Natural killer cell (primary cell): ENCODE measurements at places on chromosomes 5 and 9.

DNA sequence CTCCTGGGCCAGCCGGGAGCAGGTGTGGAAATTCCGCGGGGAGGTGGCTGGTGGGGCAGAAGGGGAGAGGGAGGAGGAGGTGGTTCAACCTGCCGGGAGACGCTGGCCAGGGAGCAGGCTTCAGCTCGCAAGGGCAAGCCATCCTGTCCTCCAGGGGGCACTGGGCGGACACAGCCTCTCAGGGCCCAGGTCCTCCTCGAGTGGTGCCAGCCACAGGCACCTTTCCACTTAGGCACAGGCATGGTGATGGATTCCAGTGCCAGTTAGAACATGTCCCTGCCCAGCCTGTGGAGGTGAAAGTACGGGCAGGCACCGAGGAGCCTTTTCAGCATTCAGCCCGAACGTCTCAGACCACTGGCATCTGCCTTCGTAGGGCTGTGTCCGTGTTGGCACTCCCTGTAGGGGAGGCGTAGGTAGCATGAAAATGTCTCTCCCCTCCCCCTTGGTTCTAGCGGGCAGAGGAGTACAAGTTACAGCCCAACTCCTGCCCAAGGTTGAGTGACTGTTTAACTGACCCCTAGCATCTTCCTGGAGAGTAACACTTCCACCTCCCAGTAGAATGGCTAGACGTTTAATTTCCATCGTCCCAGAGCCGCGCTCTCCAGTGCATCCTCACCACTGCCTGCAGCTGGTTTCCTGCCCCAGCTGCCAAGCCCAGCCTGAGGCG is 48.9 kb downstream of the DAB2IP start:
- peaks cover 32% of the 10 kb centered on the region for H3K27me3 ChIP-seq
- H3K27ac ChIP-seq: no peak overlapping the region
- DNase-seq: peak; percentile 33
- peak overlapping the region; percentile 23 for H3K4me3 ChIP-seq
- no peaks in the 10 kb centered on the region for H3K36me3 ChIP-seq

- H3K27me3 ChIP-seq: peaks cover 18% of the 10 kb centered on the region
- H3K27ac ChIP-seq: no peak overlapping the region
- H3K4me3 ChIP-seq: no peak overlapping the region
- no peak for DNase-seq
- no peaks in the 10 kb centered on the region for H3K36me3 ChIP-seq
Measured at GRCh38 chr9:136668983-136669790, 6.5 kb downstream of the EGFL7 start.

GRCh38 chr9:113673726-113674125 is 202.4 kb upstream of the ZNF618 start:
- no peak overlapping the region for H3K27ac ChIP-seq
- no peak overlapping the region for H3K4me3 ChIP-seq
- DNase-seq: no peak
- no peaks in the 10 kb centered on the region for H3K27me3 ChIP-seq

GRCh38 chr5:8756498-8757084 is 789.3 kb downstream of the SEMA5A start:
- no peaks in the 10 kb centered on the region for H3K27me3 ChIP-seq
- no peaks in the 10 kb centered on the region for H3K4me1 ChIP-seq
- no peak overlapping the region for H3K27ac ChIP-seq
- no peak for DNase-seq

DNA sequence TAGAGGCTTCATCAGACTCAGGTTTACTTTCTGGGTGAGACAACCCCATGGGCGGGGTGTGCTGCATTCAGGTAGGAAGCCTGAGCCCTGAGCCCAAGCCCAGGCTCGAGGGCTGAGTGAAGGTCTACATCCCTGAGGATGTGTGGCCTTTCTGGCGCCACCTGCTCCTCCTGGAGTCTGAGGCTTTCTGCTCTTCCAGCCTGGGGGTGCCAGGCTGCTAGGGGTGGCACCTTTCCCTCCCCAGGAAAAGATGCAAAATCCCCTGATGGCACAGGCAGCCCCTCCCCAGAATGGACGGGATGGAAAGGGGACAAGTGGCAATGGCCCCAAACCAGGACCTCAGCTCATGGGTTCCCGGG is 44.4 kb upstream of the PRRC2B start:
- no peak overlapping the region for H3K27ac ChIP-seq
- no peaks in the 10 kb centered on the region for H3K36me3 ChIP-seq
- no peak overlapping the region for H3K4me3 ChIP-seq
- peaks cover 8% of the 10 kb centered on the region for H3K4me1 ChIP-seq
- H3K27me3 ChIP-seq: no peaks in the 10 kb centered on the region

- H3K36me3 ChIP-seq: peaks cover 31% of the 10 kb centered on the region
- peak overlapping the region; percentile 2 for H3K27ac ChIP-seq
- peaks cover 10% of the 10 kb centered on the region for H3K4me1 ChIP-seq
- no peak overlapping the region for H3K4me3 ChIP-seq
- no peaks in the 10 kb centered on the region for H3K27me3 ChIP-seq
- DNase-seq: peak; percentile 74
Measured at GRCh38 chr9:135939351-135940265, 21.6 kb downstream of the UBAC1 start.

DNA sequence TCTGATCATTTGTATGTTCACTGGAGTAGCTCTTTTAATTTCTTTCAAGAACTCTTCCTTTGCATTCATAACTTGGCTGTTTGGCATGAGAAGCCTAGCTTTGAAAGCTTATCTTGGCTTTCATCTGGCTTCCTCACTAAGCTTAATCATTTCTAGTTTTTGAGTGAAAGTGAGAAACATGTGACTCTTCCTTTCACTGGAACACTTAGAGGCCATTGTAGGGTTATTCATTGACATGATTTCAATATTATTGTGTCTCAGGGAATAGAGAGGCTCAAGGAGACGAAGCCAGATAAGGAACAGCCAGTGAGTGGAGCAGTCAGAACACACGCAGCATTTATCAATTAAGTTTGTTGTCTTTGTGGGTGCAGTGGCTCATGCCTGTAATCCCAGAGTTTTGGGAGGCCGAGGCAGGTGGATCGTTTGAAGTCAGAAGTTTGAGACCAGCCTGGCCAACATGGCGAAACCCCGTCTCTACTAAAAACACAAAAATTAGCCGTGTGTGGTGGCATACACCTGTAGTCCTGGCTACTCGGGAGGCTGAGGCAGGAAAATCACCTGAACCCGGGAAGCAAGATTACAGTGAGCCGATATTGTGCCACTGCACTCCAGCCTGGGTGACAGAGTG is 98.3 kb downstream of the UGCG start:
- no peaks in the 10 kb centered on the region for H3K27me3 ChIP-seq
- DNase-seq: no peak
- H3K36me3 ChIP-seq: no peaks in the 10 kb centered on the region
- H3K4me3 ChIP-seq: no peak overlapping the region

- no peaks in the 10 kb centered on the region for H3K27me3 ChIP-seq
- no peak overlapping the region for H3K27ac ChIP-seq
- no peak overlapping the region for H3K4me3 ChIP-seq
- no peaks in the 10 kb centered on the region for H3K36me3 ChIP-seq
Measured at GRCh38 chr5:137792303-137792702, 38.1 kb upstream of the HNRNPA0 start.

DNA sequence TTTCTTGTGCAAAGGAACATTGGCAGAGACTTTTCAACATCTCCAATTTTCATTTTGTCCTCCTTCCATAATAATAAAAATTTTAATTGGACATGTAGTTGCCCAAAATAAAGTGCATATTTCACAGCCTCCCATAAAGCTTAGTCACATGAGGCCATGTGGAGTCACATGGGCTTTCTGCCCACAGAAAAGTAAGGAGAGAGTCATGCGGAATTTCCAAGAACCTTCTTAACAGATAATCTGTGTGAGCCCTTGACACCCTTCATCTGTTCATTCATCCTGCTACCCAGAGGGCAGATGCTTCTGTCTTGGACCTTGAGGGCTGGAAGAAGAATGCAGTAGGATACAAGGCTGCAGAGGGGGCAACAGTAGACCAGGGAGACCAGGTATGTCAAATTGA is 60.7 kb downstream of the APTX start:
- H3K4me3 ChIP-seq: no peak overlapping the region
- H3K4me1 ChIP-seq: no peaks in the 10 kb centered on the region
- no peaks in the 10 kb centered on the region for H3K27me3 ChIP-seq
- H3K36me3 ChIP-seq: no peaks in the 10 kb centered on the region
- no peak for DNase-seq
- no peak overlapping the region for H3K27ac ChIP-seq

- no peak for DNase-seq
- H3K27me3 ChIP-seq: peaks cover 2% of the 10 kb centered on the region
- H3K4me1 ChIP-seq: peaks cover 6% of the 10 kb centered on the region
- no peak overlapping the region for H3K27ac ChIP-seq
- no peaks in the 10 kb centered on the region for H3K36me3 ChIP-seq
Measured at GRCh38 chr9:4559261-4560182, 69.3 kb downstream of the SLC1A1 start.

DNA sequence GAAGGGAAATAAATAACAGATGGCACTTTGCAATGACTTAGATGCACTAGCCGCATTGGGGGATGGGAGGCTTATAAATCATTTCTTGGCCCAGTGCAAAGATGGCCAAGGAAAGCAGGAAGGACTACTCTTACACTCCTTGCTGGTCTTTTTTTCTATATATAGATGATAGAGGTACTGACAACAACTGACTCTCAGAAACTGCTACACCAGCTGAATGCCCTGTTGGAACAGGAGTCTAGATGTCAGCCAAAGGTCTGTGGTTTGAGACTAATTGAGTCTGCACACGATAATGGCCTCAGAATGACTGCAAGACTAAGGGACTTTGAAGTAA is 1.7 kb downstream of the CCNG1 start:
- no peak overlapping the region for H3K27ac ChIP-seq
- peaks cover 29% of the 10 kb centered on the region for H3K36me3 ChIP-seq
- peaks cover 16% of the 10 kb centered on the region for H3K4me1 ChIP-seq

DNA sequence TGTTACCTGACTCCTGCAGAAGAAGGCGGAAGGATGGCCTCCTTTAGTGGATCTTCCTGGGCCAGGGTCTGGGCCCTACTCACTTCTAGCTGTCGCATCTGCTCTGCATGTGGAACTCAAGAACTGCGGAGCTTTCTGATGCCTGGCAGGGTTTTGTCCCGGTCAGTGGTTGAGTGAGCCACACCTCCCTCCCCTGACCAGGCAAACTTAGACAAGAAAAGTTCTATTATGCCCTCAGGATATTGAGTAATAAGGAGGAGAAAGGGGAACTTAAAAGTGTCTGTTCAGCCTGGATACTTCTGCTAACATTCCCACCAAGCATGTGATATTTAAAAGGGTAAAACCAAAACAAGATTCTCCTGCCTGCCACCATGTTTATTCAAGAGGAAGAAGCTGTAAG is at the start of gene FYB1:
Gene FYB1 (minus strand): TSS at position 127 of the 400 bp plus-strand sequence. CDS start 16,603 bp downstream, outside the sequence.
- H3K36me3 ChIP-seq: peaks cover 13% of the 10 kb centered on the region
- H3K4me1 ChIP-seq: peaks cover 41% of the 10 kb centered on the region
- DNase-seq: no peak
- no peaks in the 10 kb centered on the region for H3K27me3 ChIP-seq

GRCh38 chr5:1443991-1444360 is 1.3 kb downstream of the SLC6A3 start:
- peaks cover 25% of the 10 kb centered on the region for H3K27me3 ChIP-seq
- H3K27ac ChIP-seq: no peak overlapping the region
- DNase-seq: no peak
- H3K4me1 ChIP-seq: peaks cover 36% of the 10 kb centered on the region

DNA sequence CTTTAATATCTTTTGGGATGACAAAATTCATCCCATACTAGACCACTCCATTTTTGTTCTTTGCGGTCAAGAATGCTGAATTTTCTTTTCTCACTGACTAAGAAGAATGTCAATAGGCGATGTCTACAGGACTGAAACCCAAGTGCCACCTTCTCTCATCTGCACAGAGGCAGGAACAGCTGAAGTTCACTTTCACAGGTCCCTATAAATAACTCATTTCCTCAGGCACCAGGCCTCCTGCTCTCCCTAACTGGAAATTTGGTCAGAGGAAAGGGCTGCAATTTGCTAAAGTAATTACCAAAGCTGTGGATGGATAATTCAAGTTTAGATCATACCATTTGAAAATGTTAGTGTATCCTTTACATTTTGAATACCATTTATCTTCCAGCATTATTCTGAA is 142.9 kb downstream of the DIRAS2 start:
- no peak overlapping the region for H3K4me3 ChIP-seq
- no peak overlapping the region for H3K27ac ChIP-seq
- no peaks in the 10 kb centered on the region for H3K27me3 ChIP-seq
- no peak for DNase-seq

DNA sequence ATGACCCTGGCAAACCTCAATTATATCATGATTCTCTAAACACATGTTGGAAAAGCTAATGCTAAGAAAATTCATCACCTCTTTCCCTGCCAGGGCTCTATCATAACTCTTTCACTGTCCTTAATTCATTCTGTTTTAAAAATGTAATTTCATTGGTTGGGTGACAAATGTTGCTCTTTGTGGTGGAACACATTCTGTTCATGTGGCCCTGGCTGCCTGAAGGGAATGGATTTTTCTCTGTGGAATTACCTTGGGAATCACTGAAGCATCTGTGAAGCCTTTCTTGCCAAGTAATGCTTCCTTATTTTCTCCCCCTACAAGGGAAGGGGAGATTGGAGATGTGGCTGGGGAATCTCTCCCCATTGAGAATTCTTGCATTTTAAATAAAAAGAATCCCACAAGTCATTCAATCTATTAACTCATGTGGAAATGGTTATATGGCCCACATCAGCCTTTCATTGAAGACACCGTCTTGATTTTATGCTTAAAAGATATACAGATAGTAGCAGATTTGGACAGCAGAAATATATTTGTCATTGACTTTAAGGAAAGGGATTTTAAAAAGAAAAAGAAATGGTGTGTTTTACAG is 201.8 kb upstream of the NMUR2 start:
- DNase-seq: no peak
- H3K36me3 ChIP-seq: no peaks in the 10 kb centered on the region
- H3K27me3 ChIP-seq: no peaks in the 10 kb centered on the region

DNA sequence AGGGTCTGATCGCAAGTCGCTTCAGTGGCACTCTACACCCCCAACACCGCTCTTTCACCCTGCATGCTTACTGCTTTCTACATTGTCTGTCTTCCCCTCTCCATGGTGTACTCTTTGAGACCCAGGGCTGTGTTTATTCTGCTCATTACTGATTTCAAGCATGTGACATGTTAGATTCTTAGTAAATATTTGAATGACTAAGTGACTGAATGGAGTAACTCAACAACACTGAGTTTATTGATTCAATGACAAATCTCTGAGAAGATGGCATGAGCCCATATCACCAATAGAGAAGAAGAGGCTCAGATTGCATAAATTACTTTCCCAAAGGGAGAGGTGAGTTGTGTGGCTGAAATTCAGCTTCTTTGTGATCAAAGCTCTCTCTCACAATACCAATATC is 89.7 kb upstream of the OSMR start:
- DNase-seq: no peak
- H3K4me3 ChIP-seq: no peak overlapping the region
- no peaks in the 10 kb centered on the region for H3K4me1 ChIP-seq
- no peaks in the 10 kb centered on the region for H3K36me3 ChIP-seq

- no peak overlapping the region for H3K27ac ChIP-seq
- DNase-seq: no peak
- H3K36me3 ChIP-seq: no peaks in the 10 kb centered on the region
- H3K27me3 ChIP-seq: no peaks in the 10 kb centered on the region
- H3K4me3 ChIP-seq: no peak overlapping the region
Measured at GRCh38 chr9:14941501-14942405, 31.5 kb upstream of the FREM1 start.

- no peak overlapping the region for H3K4me3 ChIP-seq
- H3K36me3 ChIP-seq: no peaks in the 10 kb centered on the region
- no peaks in the 10 kb centered on the region for H3K4me1 ChIP-seq
- H3K27me3 ChIP-seq: no peaks in the 10 kb centered on the region
Measured at GRCh38 chr5:9284781-9285307, 261.0 kb downstream of the SEMA5A start.

GRCh38 chr9:126482361-126483044 is 131.2 kb upstream of the LMX1B start:
- no peak overlapping the region for H3K27ac ChIP-seq
- H3K36me3 ChIP-seq: peaks cover 1% of the 10 kb centered on the region
- peaks cover 2% of the 10 kb centered on the region for H3K27me3 ChIP-seq
- no peak overlapping the region for H3K4me3 ChIP-seq
